ENCODE measurements at places on chromosomes 3 and 15.

- no peak for DNase-seq
Measured at GRCh38 chr15:39770748-39771689, 11.6 kb downstream of the FSIP1 start.

GRCh38 chr3:88478460-88478859, 328.7 kb downstream of the C3orf38 start:
- DNase-seq = no peak

DNA sequence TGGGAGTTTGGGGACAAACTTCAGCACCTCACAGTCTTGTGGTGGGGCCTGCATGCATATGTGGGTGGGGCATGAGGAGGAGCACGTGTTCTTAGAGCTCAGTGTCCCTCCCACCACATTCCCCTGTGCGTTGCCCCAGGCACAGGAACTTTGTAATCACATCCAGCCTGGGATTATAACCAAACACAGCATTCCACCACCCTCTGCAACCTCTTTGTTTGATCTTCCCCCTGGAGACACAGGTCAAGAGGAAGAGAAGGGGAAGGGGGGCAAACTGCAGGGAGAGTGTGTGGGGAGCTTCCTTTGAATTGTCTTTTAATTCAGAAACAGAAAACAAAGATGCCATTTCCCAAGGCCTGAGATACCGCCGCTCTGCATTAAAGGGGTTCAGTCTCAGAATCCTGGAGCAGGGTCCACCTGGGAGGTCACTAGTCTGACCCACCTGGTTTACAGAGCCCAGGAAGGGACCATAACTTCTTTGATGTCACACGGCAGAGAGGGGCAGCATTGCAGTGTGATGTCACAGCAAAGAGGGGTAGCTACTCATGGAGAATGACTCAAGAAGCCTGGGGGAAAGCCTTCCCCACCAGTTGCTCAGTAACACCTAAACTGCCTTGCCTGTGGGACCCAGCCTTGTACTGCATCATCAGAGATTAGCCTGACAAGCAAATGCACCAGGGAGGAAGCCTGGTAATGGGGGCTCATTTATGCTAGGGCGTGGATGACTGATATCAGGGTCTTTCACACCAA, 106.3 kb upstream of the RNU6-1 start:
- DNase-seq = peak; percentile 97

GRCh38 chr15:67193223-67193990, 61.1 kb downstream of the AAGAB start:
- DNase-seq = no peak

DNA sequence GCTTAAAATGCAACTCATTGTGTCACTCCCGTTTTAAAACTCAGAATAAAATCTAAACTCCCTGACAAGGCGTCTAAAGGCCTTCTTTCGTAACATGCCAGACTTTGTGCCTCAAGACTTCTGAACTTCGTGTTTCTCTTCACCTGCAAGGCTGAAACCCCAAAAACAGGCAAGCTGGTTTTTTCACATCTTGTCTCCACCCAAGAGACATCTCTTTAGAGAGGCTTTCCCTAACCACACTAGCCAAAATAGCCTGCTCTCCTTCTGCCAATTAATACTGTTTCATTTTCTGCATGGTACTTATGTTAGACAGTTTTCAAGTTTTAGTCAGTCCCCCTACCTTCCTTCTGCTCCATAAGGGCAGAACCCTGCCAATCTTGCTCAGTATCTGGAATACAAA, 41.6 kb downstream of the RAF1 start:
- DNase-seq = no peak

DNA sequence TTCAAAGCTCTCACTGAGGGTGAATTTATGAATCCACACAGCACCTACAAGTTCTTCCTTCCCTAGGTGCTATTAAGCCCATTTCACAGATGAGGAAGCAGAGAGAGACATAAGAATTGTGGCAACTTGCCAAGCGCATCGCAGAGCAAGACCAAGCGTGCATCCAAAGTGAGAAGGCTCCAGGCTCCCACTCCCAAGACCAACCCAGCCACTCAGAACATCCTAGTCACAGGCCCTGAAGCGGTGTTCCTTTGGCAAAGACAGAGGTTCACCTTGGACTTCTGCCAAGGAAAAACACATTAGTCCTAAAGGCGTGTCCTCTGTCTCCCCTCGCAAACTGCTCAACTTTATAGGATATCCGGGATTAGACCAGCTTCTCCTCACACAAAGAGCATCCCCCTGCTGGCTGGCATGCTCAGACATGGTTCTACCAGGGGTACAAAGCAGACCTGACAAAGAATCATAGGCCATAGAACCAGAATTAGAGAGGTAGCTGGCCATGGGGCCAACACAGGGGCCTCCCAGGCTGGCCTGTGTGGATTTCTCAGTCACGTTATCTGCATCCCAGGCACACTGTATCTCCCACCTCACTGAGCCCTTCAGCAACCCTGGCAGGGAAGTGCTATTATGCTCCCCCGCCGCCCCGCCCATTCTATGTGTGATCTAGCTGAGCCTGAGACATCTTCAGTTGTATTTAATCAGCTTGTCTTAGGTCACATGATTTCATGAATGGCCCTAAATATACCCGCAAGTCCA, 160.2 kb downstream of the FOXP1 start:
- DNase-seq = no peak

DNA sequence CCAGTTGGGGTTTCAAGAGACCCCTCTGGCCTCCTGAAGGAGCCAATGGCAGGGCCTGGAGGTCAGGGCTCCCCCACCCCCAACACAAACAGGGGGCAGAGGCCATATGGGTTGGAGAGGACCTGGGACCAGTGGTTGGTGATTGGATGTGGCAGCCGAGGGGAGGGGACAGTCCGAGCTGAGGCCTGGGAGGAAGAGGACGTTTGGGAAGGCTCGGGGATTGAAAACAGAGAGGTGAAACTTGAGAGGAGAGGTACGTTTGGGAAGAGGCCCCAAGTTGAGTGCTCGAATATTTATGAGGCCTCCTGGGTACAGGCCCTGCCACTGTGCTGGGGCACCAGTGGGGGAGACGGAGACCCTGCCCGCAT, 53.7 kb downstream of the DNAJB8 start:
- no peak for DNase-seq

DNA sequence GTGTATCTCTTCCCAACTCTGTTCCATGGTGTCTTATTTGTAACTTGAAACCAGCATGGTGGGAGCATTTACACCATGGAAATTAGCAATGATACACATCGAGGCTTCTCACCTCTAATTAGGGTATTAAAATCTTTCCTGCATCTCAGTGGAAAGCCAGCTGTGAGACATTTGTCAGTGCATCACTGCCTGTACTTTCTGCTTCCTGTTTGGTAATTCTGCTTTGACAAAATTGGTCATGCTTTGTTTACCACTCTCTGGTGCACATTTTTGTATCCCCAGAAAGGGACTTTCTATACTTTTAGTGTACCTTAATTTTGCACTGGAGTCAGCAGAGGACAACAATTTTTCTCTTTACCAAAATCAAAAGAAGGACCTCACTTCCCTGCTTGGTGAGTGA, 402.1 kb downstream of the PDCD6IP start:
- no peak for DNase-seq

GRCh38 chr3:16113704-16114103, 60.8 kb upstream of the GALNT15 start:
- no peak for DNase-seq

GRCh38 chr15:39666677-39667076, 85.8 kb downstream of the THBS1 start:
- DNase-seq = no peak

DNA sequence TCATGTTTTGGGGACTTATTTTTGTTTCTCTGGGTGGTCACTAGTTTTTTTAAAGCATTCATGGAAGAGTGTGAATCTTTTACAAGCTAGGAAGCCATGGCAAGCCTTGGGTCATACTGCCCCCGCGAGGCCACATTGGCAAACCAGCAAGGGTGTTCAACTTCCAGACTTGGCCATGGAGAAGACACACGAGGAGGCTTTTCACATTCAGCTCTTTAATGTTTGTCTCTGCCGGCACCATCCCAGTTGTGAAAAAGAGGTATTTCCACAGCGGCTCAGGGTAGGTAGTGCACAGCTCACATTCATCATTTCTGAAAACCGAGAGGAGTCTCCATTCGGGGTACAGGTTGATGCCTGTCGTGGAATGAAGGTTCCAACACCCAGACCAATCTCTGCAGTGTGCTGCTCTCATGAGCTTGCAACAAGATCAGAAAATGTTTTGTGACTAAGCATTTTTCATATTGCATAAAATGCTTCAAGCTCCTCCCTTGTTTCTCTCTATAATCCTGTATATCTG, 7.7 kb downstream of the CCR5 start:
- DNase-seq = peak; percentile 66

DNA sequence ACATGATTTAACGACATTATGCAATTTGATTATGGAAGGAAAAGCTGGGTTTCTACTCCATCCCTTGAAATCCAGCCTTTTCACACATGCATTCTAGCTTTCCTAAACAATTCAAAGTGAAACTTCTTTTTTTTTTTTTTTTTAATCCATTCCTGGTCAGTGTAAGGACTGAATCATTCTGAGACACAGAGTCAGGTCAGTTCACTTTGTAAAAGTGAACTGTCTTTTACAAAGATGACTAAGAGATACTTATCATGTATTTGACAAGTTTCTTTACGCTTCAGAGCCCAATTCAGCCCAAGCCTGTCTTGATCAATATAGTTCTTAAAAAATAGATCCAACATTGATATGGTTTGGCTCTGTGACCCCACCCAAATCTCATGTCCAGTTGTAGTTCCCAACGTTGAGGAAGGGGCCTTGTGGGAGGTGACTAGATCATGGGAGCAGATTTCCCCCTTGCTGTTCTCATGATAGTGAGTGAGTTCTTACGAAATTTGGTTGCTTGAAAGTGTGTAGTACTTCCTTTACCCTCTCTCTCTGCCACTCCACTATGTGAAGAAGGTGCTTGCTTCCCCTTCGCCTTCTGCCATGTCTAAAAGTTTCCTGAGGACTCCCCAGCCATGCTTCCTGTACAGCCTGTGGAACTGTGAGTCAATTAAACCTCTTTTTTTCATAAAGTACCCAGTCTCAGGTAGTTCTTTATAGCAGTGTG, 345.6 kb upstream of the THBS1 start:
- DNase-seq = no peak

DNA sequence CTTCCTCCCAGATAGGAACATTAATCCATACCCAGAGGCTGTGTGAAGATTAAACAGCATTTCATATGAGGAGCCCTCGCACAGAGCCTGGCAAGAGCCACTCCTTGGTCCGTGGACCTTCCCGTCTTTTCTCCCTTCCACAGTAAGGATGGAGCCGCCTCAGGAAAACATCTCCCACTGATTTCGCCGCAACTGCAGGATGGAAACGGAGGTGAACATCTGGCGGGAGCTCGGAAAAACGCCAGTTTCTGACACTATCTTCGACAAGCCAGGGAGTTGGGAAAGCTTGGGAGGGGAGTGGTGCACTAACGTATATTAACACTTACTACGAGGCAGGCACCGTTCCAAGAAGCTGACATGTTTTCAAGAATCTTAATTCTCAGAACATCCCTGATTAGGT, 157.9 kb downstream of the XXYLT1 start:
- no peak for DNase-seq

DNA sequence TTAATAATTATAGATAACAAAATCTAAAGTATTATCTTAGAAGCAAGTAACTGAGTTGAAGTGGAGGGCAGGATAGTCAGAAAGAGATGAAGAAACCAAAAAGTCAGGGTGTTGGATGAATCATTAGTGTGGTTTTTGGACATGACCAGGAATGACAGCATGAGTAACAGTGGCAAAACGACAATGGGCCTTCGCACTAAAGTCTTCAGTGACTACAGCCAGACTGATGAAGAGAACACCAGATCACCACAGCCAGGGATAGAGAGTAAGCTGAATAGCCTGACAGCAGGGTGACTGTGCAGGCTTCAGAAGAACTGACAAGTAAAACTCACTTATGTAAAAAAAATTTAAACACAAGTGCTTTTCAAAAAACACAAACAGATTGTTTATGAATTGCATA, 96.0 kb upstream of the MELTF start:
- DNase-seq = no peak

GRCh38 chr15:83275412-83275811, 9.1 kb downstream of the BNC1 start:
- DNase-seq = no peak

DNA sequence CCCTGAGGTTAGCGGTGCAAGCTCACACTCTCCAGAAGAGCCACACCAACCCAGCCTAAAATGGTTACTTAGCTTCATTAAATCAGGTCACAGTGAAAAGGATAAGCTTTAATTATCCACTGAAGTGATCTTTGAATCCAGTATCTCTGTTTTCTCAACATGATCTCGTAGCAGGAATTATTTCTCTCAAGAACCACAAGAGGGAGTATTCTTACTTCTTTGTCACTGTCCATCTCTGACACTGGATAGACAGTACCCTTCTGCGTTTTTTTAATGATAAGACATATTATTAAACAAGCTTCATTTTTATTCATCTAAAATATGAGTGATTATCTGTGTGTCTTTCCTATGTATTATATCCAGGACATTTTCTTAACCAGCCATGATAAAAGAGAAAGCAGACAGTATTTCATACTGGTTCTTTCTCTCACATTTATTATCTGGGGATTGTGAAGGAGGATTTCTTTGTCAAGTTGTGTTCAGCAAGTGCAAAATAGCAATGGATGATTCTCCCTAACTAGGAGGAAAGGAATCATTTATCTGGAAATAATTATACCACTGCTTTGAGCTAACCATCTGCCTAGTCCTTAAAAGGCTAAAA, 105.4 kb upstream of the CCDC54 start:
- DNase-seq = no peak

- DNase-seq = no peak
Measured at GRCh38 chr15:95292785-95293450, 1037.6 kb upstream of the NR2F2 start.

DNA sequence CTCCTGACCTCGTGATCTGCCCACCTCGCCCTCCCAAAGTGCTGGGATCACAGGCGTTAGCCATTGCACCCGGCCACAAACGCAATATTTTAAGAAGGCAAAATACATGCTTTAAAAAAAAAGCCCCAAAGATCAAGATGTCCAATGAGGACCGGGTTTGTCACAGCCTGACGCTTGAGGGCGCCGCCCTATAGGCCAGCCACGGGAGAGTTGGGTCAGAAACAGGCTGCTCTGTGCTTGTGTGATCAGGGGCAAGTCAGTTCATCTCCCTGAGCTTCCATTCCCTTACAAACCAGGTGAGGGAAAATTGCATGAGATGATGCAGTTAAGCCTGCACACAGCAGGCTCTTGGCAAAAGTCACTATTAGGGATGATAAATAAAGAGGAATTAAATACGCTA, 23.9 kb downstream of the FAM174B start:
- no peak for DNase-seq

- no peak for DNase-seq
Measured at GRCh38 chr3:176106380-176106779, 1090.9 kb downstream of the TBL1XR1 start.

- DNase-seq = no peak
Measured at GRCh38 chr15:33022629-33023028, 171.9 kb downstream of the FMN1 start.

DNA sequence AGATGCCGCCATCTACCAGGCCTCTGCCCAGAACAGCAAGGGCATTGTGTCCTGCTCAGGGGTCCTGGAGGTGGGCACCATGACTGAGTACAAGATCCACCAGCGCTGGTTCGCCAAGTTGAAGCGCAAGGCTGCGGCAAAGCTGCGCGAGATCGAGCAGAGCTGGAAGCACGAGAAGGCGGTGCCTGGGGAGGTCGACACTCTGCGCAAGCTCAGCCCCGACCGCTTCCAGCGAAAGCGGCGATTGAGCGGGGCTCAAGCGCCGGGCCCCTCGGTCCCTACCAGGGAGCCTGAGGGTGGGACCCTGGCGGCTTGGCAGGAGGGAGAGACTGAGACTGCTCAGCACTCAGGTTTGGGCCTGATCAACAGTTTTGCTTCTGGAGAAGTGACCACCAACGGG, 22.6 kb downstream of the ALPK3 start:
- no peak for DNase-seq
